ENCODE measurements at places on chromosomes 16 and 17.

DNA sequence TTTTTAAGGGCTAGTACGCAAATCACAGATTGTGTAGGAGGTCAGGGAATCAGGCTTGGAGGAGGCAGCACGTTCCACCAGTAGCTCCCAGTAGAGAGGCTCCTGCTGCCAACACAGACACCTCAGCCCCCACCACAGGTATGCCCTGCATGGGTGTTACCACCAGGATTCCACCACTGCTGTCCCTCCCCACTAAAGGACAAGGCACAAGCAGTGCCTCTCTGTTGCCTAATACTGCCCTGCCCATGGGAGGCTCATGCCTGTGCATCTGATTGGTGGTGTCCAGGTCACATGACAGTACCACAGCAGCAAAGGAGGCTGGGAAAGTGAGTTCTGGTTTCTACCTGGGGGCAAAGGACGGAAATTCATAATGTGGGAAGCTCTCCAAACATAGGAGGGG is 33.6 kb upstream of the CACNG4 start:
- no peak for DNase-seq

DNA sequence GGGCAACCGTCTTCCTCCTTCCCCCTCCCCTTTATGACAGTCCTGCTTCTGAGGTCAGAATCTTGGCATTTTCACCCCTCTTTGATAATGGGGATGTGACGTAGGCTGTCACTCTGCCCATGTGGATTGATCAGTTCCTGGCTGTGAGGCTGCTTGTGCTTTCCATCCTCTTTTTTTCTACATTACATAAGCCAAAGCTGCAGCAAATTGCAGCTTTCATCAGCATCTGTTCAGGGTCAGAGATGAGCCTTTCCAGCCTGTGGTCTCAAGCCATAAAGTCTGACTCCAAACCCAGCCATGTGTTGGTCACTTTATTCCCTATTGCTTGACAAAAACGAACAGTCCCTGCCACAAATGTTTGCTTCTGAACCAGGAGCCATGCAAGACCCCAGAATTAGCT is 535.1 kb downstream of the CDH11 start:
- DNase-seq, result no peak

GRCh38 chr16:85898521-85899442 is at the start of gene IRF8:
Gene IRF8 (plus strand): TSS chr16:85899162. CDS start chr16:85903016, 3,854 bp downstream.
- DNase-seq, result no peak

DNA sequence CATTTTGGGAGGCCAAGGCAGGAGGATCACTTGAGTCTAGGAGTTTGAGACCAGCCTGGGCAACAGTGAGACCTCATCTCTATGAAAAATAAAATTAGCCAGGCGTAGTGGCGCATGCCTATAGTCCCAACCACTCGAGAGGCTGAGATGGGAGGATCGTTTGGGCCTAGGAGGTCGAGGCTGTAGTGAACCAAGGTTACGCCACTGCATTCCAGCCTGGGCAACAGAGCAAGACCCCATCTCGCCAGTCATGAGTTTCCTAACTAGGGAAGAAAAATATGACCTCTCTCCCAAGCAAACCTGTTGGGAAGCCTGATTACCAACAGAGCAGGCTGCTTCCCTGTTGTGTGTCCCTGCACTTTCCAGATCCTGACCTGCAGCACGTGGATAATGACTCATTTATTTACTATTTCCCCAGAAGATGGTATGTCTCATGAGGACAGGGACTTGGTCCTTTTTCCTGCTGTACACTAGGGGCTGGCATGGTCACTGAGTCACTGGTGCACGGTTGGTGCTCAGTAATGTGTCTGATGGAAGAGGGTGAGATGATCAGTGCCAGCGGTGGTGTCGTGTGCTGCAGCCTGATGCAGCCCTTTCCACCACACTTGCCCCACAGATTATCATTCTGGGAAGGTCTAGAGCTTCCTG is 30.8 kb downstream of the NMT1 start:
- DNase-seq, result no peak

- no peak for DNase-seq
Observed at GRCh38 chr17:28112181-28112580, 69.7 kb downstream of the NLK start.

- no peak for DNase-seq
Observed at GRCh38 chr17:69944406-69944805, 130.6 kb upstream of the KCNJ16 start.

DNA sequence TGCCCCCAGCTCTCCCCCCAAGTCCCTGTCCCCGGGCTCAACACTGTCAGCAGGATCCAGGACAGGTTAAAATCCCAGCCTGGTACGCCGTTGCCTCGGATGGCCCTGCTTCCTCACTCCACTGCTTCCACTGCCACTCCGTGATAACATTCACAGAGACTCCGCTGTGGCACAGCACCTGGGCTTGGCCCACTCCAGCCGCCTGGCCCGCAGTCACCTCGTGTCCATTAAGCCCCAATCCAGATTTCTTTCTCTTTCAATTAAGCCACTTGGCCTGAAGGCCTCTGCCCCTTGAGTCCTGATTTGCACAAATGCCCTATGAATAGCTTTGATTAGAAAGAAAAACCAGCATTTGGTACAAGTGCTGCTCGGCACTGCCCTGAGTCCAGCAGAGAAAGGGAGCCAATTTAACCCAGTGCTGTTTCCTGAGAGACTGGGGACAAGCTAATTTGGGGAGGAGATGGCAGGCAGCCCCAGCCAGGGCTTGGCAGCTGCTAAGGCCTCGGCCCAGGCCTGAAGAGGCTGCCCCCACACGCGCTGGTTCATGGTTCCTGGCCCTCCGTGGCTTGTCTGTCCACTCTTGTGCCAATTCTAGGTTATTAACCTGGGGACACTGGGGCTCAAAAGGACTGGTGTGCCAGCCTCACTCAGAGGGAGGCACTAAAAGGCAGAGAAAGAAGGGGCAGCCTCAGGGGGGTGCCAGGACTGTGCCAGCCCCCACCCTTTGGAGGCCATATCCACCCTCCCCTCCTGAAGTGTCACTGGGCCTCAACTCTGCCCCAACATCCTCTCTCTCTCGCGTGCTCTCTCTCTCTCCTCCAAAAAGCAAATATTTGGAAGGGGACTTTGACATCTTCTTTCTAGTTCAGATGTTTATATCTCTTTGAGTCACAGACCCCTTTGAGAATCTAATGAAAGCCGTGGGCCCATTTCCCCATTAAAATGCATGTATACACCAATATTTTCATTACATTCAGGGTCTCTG is 29.8 kb upstream of the SPPL2C start:
- no peak for DNase-seq

DNA sequence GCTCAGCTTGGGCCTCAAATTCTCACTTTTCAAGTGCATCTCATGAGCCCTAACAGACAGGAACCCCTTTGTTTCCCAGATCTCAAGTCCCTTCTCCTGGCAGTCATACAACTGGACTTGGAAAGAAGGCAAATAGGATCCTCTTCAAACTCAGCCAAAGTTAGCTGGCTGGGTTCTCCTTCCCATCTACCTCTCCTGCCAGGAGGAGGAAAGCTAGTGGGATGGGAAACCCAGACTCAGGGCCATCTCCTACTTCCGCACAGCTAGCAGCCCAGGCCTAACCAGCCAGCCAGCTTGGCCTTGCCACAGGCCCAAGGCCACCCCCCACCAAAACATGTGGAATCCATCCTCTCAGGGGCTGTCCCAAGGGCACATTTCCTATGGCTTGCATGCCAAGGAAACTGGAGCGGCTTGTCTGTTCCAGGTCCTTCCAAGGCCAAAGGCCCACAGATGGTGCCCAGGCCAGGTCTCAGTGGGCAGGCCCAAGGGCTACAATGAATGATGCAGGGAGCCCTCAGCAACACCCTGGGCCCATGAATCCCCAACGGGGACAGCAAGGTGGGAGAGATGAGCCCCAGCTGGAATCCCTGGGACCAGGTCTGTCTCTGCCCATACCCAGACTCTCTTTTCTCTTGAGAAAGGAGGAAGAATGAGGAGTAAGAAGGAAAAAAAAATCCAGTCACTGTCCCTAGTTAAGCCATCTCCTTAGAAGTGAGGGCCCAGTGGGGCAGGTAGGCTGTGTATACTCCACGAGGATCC is 1.7 kb downstream of the SMARCD2 start:
- no peak for DNase-seq

DNA sequence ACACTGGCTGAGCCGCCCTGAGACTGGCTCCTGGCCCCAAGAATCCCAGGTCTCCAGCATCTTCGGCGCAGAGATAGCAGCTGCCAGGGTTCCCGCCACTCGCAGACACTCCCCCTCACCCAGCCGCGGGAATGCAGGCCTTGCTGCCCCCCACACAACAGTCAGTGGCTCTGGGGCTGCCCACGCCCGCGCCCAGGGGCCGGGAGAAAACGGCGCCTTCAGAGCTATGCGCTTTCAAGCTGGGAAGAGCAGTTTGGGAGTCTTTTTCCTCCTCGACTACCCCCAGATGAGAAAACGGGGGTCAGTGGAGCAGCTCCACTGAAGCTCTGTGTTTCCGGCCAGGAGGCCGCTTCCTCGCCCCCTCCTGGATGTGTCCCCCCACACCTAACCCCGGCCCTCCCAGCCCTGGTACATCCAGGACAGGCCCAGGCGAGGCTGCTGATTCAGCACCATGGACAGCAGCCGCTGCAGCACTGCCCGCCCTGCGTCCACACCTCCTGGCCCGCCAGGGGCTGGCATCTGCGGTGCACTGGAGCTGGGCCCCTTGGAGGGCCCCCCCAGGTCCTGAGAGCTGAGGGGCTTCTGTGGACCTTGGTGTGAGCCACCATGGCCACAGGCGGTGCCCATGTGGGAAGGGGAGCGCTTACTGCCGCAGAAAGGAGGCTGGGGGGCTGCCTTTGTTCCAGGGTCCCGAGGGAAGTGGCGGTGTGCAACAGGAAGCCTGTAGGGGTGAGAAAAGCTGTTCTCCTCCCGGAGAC is 35.7 kb downstream of the CACNA1H start:
- DNase-seq, result no peak

DNA sequence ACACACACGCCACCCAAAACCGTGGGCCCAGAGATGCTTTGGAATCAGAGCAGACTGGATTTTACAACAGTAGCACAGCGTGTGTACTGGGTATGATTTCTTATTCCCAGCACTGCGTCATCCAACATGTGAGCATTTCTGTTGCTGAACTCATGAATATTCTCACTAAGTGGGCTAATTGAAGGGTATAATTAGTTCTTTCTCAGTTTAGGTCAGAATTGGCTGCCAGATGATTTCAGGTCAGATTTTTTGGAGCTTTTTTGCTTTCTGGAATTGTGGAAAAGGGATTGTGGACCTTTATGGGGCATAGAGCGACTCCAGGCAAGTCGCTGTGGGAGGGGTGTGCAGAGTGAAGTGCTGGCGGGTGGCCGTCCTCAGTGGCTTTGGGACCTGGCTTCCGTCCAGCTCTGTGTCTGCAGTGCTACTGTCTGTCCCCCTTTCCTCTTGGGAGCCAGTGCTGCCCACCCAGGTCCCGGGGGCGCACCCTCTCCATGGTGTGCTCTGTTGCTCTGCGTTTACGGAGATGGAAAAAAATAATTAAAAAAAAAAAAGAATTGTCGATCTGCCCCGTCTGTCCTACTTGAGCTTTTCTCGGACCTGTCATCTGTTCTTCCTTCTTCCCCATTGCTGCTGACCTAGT is 25.0 kb downstream of the FOXK2 start:
- no peak for DNase-seq

DNA sequence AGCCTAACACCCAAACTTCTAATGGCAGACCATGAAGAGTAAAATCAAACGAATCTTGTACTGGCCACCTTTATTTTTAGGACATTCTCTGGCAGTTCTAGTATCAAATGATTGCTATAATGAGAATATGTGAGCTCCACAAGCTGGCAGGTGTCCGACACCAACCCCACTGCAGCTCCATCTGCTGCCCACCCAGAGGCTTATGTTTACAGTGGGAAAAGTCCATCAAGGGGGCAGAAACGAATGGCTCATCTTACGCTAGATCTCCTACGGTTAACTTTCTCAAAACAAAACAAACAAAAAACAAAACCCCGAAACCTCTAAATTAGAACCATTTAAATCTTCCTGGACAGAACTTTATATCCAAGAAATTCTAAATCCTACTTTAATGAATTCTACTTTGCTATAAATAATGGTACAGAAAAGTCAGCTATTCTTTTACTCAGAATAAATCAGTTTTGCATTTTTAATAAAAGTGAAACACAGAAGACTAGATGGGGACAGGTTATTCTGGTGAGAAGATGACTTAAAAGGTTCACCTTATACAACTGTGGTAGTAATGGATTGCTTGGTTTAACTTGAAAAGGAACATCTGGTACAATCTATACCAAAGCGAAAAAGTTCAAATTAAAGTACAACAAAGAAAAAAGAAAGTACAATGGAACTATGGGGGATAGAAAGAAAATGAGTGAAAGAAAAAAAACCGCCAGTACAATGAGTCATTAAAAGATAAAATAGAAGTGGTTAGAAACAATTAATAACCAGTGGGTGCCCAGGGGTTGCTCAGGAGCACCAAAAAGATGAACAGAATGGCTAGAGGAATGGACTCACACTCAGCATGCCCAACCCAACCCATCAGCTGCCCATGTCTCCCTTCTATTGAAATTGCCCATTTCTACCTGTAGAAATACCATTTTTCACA is 40.2 kb downstream of the GRB2 start:
- DNase-seq, result no peak

DNA sequence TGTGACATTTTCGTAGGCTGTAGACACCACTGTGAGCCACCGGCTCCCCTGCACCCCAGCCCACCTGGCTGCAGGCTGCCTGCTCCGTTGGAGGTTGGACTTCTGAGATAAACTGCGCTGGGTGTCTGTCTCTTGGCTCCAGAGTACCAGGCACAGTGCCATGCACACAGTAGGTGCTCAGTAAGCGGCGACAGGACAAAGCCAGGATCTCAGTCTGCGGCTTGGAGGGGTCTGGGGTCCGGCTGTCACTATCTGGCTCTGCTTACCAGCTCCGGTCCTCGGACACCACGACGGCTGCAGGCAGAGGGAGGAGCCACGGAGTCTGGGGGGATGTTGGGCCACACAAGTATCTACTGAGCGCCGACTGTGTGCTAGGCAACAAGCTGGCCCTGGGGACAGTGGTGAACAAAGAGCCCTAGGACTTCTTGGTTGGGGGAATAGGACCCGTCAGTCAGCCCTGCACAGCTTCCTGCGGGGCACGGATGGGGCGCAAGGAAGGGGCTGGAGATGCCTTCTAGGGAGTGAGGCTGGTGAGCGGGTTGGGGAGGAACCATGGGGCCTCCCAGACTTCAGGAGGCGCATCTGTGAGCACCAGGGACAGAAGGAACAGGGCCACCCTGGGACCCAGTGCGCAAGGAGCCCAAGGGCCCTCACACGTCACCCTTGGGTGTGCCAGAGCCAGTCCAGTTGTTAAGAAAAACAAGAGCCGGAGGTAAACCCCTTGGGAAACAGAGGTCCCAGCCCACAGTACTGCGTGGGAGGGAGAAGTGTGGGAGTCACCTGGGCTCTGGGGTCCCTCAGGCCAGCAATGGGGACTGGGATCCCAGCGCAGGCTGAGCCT is 17.3 kb downstream of the JPH3 start:
- no peak for DNase-seq

GRCh38 chr16:83813823-83814658 is 6.3 kb downstream of the HSBP1 start:
- DNase-seq, result peak; percentile 21

GRCh38 chr16:27230562-27231001 is 27.3 kb downstream of the KDM8 start:
- peak; percentile 38 for DNase-seq

Measured in NCI-H2107 (cell line).